RPMI7951 (cell line): ENCODE measurements at places on chromosomes 1 and 21. TPM values are rescaled to one million over a fixed set of nuclear protein-coding genes. Genes with fewer than 3 reads are reported as not detected.
A peak's percentile ranks its signal among the peaks of the same experiment; 100 is the strongest.

- DNase-seq = peak; percentile 54
These were observed 131.9 kb downstream of the CRB1 start for GRCh38 chr1:197399755-197400521.

GRCh38 chr1:198024782-198025181 is 107.6 kb downstream of the LHX9 start:
- peak; percentile 34 for DNase-seq

GRCh38 chr21:29248124-29248523 is 50.6 kb upstream of the BACH1 start:
- no peak for DNase-seq

GRCh38 chr21:34958040-34958439 is 91.1 kb downstream of the RUNX1 start:
- DNase-seq = no peak

CHRNB2 gene
- total RNA-seq = 0.10 TPM in 1 of 2 replicates, not detected in the other
